ENCODE measurements at places on chromosomes 6 and 20.

GRCh38 chr6:144576871-144577270, 291.7 kb downstream of the UTRN start:
- no peak for DNase-seq

GRCh38 chr6:149941583-149942460, at the start of gene ULBP2:
TSS of gene ULBP2 (plus strand) at chr6:149942014. CDS start at chr6:149942073, 59 bp downstream.
- peak; percentile 77 for DNase-seq

- no peak for DNase-seq
Observed at GRCh38 chr6:144215402-144215931, 65.2 kb downstream of the STX11 start.

DNA sequence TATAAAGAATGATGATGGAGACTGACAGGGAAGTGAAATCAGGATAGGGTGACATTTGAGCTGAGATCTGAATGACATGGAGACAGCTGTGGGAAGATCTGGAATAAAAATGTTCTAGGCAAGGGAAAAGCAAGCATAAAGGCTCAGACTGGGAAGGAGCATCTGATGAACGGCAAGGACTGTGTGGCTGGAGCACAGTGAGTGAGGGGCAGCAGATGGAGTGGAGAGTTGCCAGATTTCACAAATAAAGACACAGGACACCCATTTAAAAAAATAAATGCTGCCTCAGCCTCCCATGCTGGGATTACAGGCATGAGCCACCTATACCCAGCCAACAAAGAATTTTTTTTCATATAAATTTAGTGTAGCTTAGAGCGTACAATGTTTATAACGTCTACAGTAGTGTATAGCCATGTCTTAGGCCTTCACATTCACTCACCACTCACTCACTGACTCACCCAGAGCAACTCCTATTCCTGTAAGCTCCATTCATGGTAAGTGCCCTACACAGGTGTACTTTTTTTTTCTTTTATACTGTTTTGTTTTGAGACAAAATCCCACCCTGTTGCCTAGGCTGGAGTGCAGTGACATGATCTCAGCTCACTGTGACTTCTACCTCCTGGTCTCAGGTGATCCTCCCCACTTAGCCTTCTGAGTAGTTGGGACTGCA, 2.4 kb upstream of the ZBTB24 start:
- no peak for DNase-seq

DNA sequence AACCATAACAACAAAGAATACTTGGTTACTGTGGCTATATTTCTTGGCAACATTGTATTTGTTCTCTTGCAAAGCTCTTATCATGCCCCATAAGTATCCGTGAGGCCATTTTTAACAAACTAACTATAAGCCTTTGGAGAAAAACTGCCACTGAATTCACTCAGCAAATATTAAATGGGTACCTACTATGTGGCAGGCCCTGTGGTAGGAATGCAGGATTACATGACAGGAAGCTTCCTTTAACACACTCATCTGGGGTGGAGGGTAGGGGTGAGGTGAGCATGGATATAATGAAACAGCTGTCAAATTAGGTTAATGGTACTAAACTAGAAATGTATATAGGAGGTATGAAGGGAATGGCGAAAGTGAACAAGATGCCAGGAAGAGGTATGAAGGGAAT, 504.8 kb downstream of the MEI4 start:
- no peak for DNase-seq

GRCh38 chr6:1226277-1227099, 85.4 kb upstream of the FOXQ1 start:
- DNase-seq = no peak

- no peak for DNase-seq
Observed at GRCh38 chr6:52635049-52635577, 35.8 kb upstream of the TMEM14A start.

- DNase-seq = no peak
Observed at GRCh38 chr20:52130406-52130805, 61.2 kb downstream of the ZFP64 start.

DNA sequence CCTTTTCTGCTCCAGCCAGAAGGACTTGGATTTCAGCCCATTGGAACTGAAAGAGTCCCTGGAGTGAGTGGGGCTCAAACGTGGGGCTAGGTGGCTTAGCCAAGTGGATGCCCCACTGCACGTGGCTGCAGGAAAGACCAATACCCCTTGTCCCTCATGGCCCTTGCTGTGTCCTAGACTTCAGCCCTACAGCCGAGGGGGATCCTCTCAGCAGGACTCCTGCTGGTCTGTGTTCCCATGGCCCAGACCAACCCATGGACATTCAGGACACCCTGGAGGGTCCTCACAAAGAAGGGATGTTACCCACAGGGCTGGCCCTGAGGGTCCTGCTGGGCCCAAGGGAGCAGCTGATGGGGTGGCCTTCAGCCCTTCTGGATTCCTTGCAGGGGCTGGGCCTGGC, 30.0 kb upstream of the PHACTR3 start:
- DNase-seq = no peak

DNA sequence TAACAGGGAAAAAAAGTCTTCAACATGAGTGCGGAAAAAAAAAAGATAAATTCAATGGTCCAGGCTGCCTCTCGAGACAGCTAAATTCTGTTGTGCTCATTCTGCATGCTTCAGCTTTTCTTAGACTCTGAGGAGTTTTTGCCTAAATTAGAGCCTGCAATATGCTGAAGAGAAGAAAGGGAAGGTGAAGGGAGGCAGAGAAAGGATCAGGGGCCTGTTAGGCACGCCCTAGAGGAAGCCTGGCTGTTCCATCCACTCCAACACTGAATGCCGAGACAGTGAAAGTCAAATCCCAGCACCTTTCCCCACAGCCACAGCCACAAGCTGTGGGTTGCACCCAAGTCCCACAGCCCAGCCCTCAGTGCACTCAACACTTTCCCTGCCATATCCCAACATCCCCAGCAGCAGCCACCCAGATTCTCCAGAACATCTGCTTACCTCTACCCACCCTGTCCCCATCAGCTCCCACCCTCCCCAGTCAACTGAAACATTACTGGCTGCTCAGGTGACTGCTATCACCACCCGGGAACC, 37.3 kb downstream of the PREX1 start:
- DNase-seq = no peak

- DNase-seq = no peak
Observed at GRCh38 chr6:1884313-1884712, 274.6 kb downstream of the FOXC1 start.

DNA sequence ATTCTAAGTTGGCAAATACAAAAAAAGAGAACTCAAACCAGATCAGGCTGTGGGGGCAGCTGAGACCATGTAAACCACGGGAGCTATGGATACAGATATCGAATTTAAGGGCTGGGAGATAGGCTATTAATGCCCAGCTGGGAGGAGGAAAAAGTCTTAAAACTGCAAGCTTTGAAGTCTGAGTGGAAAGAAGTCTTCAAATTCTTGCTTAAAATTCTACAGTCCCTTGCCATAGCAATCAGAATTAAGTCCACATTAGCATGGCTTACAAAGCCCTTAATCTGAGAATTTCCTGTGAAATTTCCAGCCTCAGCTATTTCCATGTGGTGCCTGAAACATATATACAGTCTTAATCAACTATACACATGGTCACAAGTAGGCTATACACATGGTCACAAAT, 465.0 kb upstream of the HSF2 start:
- DNase-seq = no peak

GRCh38 chr6:90399970-90400369, 103.3 kb upstream of the BACH2 start:
- no peak for DNase-seq

DNA sequence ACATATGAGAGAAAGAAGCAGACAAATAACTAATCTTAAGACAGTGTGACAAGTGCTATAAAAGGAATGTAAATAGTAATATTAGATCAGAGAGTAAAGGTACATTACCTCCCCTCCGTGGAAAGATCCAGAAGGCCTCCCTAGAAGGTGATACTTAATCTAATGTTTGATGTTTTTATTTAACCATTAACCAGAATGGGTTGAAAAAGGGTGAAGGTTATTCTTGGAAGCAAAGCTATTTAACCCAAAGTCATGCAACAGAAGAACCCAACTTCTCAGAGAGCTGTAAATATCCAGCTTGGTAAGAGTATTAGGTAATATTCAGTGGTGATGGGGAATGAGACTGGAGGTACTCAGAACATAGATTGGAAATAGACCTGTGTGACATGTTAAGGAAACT, 68.0 kb upstream of the HIVEP1 start:
- DNase-seq = no peak

DNA sequence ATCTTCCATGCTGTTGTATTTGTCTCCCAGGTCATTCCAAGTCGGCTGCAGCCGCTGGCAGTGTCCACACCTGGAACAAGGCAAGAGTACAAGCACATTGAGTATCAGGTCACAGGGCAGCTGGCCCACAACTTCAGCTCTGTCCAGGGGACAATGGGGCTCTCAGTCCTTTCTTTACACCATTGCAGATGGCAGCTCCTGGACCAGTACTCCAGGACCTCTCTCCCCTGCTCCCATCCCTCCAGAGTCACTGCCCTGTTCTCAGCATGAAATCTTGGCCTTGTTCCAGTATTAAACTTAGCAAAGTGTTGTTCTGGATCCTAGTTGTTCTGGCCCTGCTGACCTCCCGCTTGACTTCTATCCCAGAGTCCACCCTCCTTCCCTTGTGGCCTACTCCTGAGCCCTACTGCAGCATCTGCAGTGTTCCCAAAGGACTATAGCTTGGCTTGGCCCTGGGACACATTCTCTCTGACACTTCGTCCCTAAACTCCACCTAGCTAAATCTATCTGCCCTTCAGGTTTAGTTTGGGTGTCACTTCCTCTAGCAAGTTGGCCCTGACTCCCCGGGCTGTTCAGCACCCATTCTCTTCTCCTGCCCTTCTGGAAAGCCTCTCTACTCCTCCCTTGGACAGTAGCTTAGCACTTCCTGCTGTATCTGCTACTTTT, 5.8 kb downstream of the TXNDC5 start:
- no peak for DNase-seq

GRCh38 chr6:121187200-121187832, 147.0 kb downstream of the TBC1D32 start:
- no peak for DNase-seq

DNA sequence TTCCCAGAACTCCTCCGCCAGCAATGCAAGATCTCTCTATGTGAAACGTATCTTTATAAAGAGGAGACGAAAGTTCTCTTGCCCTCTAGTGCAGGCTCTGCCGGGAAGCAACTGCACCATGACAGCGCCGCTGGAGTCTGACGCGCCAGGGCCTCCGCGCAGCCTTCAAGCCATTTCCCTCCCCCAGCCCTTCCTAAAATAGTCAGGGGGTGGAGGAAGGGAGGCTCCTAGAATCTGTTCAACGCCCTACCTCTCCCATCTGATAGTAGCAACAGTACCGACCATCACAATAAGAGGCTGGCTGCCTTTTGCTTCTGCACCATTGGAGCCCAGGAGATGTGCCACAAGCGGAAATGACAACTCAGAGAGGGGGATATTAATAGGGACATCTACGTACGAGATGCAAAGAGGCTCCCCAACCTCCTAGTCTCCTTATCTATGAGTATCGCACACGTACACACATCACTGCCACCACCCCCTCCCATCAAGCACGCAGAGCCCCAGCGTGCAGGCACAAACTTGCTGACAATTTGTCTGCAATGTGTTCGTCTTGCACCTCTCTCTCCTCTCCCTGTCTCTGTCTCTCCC, 1.0 kb downstream of the SYNE1 start:
- DNase-seq = no peak

- no peak for DNase-seq
Observed at GRCh38 chr20:14599613-14600012, 262.2 kb upstream of the FLRT3 start.

DNA sequence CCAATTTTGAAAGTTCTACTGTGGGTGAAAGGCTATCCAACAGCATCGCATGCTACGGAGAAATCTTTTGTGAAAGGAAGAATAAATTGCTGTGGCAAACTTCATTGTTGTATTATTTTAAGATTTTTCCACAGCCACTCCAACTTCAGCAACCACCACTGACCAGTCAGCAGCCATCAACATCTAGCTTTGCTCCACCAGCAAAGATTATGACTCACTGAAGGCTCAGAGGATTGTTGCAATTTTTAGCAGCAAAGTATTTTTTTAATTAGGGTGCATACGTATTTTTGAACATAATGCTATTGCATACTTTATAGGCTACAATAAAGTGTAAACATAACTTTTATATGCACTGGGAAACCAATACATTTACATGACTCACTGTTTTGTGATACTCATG, 493.5 kb downstream of the TFAP2A start:
- DNase-seq = no peak

DNA sequence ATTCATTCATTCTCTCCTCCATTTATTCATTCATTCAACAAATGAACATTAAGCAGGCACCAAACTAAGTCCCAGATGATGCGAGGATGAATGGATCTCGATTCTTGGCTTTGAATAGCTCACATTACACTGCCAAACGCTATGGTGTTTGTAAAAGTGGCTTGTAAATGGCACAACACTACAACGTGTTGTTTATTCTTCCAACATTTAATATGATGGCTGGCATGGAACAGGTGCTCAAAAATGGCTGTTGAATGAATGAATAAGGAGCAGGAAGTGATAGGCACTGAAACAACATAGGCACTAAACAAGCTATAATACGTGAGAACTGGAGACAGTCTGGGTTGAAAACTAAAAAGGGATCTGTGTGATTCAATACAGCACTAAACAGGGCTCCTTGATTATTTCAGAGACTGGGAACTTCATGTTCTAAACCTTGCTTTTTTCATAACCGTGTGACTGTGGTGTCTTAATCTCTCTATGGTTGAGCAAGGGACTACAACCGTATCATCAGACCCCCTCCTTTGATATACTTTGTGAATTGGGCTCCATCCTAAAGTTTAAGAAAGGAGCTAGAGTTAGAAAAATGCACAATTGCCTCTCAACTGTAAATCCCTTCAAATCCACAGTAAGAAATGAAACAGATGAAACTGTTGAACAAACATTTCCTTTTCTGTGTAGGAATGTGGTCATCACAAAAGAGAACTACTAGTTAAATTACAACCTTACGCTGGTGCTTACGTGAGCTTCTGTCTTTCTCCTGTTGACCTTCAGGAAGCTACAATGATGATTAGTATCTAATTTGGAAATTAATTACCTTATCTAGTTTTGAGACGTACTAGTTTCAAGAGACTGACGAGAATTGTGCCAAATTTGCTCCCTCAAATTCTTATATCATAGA, 16.9 kb upstream of the SLC16A10 start:
- DNase-seq = no peak

GRCh38 chr20:4820806-4821518, 99.3 kb downstream of the PRND start:
- no peak for DNase-seq

GRCh38 chr20:38198238-38198861, 33.3 kb upstream of the TGM2 start:
- DNase-seq = no peak
